Activated CD4-positive, alpha-beta T cell treated with anti-CD3 and anti-CD28 coated beads, Interleukin-2, amount 10 ng/mL, durations not matched to agents 7 days and 5 days (primary cell): ENCODE measurements at places on chromosomes 4 and X. TPM values are rescaled to one million over a fixed set of nuclear protein-coding genes. Genes with fewer than 3 reads are reported as not detected.

DNA sequence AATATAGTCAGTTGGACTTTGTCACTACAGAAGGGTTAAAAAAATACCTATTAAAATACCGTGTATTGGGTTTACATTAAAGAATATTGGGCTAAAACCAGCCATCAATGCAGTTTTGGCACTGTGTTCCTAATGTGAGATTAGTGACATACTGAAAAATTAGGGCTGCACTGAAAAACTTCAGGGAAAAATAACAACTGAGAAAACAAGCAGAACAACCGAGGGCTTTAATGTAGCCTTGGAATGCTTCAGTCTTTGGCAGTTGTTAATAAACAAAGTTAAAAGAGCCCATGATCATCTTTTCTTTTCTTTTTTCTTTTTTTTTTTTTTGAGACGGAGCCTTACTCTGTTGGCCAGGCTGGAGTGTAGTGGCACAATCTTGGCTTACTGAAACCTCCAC lies 12.4 kb downstream of the STAG2 start:
- H3K4me1 ChIP-seq, result peaks cover 34% of the 10 kb centered on the region
- peaks cover 5% of the 10 kb centered on the region for H3K36me3 ChIP-seq
- DNase-seq, result no peak
- H3K27ac ChIP-seq, result no peak overlapping the region

DNA sequence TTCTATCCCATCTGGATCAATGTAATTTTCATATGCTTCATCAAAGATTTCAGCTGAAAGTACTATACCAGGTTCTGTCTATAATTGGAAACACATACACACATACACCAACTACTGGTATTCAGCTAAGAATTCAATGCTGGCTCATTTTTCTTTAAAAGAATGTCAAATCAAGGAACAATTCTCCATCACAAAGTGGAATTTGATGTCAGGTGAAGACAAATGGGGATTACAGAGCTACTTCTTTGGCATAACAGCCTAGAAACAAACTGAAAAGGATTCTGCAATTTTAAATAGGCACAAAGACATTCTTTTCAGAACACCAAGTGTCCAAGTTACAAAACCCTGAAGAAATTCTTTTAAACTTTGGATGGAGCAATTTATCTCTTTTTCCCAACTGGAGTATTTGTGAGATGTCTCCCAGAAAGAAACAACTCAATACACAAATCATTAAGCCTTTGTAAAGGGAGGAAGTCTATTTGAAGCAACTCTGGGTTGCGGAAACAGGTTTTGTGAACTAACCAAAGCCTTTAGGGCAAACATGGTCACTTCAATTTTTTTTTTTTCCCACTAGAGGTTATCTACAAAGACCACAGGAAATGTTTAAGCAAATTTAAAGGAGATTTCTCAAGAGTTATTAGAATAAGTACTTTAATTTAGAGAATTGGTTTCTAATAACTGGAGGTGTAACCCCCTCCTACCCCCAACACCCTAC lies 1.9 kb upstream of the FAM9C start:
- no peak overlapping the region for H3K4me3 ChIP-seq
- peaks cover 11% of the 10 kb centered on the region for H3K36me3 ChIP-seq
- peaks cover 51% of the 10 kb centered on the region for H3K4me1 ChIP-seq
- H3K27ac ChIP-seq, result no peak overlapping the region
- no peaks in the 10 kb centered on the region for H3K27me3 ChIP-seq
- DNase-seq, result no peak

LETM1 gene
- 49.5 TPM for total RNA-seq

SH3D19 gene
- total RNA-seq, result not detected

DNA sequence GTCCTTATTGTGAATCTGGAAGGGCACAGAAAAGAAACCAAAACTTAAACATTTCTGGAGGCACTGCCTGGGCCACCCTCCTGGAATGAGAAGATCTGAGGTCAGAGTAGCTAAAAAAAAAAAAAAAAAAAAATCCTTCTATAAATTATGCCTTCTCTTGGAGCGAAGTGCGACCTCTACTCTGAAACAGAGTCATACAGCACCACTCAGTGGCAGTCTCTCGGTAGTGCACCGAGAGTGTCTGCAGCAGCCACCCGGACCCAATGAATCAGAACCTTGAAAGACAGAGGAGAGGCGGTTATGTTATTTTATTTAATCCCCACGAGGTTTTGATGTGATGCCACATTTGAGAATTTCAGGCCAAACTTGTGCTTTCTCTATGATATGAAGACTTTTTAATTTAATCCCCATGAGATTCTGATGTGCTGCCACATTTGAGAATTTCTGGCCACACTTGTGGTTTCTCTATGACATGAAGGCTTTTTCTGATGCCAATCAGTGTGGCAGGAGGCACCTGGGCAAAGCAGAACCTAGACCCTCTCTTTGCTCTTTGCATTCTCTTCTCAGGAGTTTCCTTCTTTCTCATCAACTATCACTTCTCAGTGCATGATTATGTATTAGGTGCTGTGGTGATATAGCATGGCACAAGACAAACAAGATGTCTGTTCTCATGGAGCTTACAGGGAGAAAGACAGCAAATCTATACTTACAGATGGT lies 5.6 kb upstream of the CT47C1 start:
- H3K36me3 ChIP-seq, result no peaks in the 10 kb centered on the region
- no peaks in the 10 kb centered on the region for H3K27me3 ChIP-seq
- no peaks in the 10 kb centered on the region for H3K4me1 ChIP-seq
- DNase-seq, result peak; percentile 22
- H3K27ac ChIP-seq, result no peak overlapping the region

EPGN gene
- 0.23 TPM for total RNA-seq

SLC6A14 gene
- not detected for total RNA-seq

DNA sequence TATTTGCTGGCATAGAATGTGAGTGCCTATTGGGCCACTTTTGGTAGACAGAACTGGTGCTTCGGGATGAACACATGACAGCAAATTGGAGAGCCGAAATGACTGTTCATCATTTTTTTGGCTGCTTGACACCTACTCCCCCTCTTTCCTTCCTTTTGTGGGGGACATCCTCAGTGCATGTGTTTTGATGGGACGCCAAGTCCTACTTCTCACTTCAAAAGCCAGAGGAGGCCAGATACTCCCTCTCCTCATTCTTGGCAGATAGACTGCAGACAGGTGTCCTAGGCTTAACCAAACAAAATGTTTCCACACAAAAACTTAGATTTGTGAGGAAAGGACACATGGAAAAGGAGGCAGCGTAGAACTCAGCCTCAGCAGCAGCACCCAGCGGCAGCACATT lies 62.4 kb downstream of the DCHS2 start:
- H3K27ac ChIP-seq, result no peak overlapping the region
- H3K27me3 ChIP-seq, result peaks cover 37% of the 10 kb centered on the region
- H3K36me3 ChIP-seq, result no peaks in the 10 kb centered on the region
